Forelimb muscle (tissue), 1 donor: ENCODE measurements at places on chromosomes 2 and 18.

- no peak for DNase-seq
These were observed 8.2 kb downstream of the FTCDNL1 start for GRCh38 chr2:199842631-199843395.

- no peak for DNase-seq
These were observed 14.1 kb upstream of the PMAIP1 start for GRCh38 chr18:59885579-59886163.

GRCh38 chr2:75632091-75632701 lies 14.4 kb upstream of the MRPL19 start:
- DNase-seq = no peak

DNA sequence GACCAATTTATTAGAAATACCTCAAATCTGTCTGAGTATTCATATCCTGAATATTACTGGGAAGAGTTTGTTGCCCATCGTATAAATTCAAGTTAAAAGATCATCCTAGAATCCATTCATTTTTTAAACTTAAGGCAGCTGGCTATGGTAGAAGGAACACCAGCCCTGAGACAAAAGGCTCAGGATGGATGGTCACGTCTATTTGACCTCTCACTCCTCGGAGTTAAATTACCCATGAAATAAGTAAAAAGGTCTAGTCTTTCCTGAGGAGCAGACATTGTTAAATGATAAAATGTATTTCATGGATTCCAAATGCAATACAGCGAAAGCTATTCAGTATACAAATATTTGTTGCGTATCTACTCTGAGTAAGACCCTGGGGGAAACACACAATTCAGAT lies 826.0 kb upstream of the LRATD1 start:
- no peak for DNase-seq

DNA sequence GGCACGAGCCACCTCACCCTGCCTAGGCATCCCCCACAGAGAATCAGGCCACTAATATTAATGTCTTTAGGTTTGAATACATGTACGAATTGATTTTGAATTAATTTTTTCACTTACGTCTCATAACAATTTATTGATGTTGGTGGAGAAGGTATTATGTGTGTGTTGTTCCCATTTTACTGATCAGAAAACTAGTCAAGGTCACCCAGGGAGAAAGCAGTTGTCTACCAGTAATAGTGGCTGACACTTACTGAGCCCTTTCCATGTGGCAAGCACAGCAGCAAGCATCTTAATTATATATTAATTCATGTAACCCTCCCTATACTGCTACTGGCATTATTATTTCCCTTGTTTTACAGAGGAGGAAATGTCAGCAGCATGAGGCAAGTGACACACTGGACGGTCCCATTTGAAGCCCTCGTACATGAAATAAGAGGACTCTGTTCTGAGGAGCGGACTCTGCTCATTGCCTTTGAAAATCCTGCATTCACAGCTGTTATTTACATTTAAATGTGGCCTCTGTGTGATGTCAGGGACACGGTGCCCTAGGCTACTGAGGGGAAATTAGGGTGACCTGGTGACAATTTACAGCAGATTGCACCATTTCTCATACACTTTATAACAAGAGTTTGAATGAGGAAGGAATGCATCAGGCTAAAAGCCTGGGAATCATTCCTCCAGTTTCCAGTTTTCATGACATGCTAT lies 30.9 kb upstream of the KCNE4 start:
- DNase-seq = no peak

GRCh38 chr18:10060469-10060782 lies 146.6 kb downstream of the VAPA start:
- DNase-seq = no peak

DNA sequence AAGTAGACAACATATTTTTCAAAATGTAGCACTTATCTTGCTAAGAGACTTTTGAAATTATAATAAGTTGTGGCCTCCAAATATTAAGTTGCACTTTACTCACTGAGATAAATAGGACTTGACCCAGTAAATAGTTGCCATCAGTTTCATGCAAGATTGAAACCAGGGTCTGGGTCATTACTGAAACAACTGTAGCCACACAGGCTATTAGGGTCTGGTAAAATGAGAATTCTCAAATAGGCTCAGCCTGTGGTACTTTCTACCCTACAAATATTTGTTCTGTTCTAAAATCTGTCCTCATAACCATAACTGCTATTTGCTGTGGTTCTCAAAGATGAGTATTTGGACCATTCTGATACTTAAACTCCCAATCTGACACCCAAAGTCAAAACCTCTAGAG lies 115.4 kb upstream of the STK17B start:
- no peak for DNase-seq

GRCh38 chr18:11654736-11655605 lies 34.1 kb upstream of the GNAL start:
- no peak for DNase-seq

GRCh38 chr2:9422321-9423099 lies 818 bp downstream of the ITGB1BP1 start:
- no peak for DNase-seq

DNA sequence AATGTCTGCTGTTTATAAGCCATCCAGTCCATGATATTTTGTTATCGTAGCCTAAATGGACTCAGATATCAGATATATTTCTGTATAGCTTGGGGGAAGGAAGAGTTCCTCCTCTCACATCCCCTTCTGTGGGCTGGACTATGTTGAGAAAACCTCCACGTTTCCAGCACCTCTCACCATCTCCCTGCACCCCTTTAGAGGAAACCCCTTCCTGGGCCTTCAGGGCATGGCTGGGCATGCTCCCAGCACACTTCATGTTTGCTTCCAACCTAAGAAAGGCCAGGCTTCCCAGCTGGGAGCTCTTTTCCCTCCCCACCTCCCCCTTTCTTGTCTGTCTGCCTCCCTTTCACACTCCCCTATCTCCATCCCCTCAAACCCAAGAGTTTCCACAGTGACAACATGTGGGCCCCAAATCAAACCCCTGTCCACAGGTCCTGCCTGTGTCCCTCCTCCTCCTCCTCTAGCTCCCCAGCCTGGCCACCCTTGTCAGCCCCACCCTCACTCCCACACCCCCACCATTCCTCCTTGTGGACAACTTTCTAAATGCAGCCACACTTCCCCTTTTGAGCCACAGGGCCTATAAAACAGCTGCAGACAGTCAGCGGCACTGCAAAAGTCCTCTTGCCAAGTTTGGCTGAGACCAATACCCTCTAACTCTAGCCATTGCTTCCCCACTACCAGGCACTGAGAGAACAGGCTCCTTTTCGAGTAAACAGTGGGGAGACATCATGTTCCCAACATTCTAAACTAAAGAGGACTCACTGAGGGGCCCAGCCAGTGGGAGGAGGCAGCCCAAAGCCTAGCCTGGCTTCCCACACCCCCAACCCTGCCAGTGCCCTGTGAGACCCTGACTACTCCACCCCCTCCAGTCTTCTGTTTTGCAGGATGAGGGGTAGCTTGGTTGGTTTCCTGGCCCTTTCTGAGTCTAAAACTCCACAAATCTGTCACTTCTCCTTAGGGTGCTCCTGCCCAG lies 120.5 kb downstream of the ZFP36L2 start:
- no peak for DNase-seq

DNA sequence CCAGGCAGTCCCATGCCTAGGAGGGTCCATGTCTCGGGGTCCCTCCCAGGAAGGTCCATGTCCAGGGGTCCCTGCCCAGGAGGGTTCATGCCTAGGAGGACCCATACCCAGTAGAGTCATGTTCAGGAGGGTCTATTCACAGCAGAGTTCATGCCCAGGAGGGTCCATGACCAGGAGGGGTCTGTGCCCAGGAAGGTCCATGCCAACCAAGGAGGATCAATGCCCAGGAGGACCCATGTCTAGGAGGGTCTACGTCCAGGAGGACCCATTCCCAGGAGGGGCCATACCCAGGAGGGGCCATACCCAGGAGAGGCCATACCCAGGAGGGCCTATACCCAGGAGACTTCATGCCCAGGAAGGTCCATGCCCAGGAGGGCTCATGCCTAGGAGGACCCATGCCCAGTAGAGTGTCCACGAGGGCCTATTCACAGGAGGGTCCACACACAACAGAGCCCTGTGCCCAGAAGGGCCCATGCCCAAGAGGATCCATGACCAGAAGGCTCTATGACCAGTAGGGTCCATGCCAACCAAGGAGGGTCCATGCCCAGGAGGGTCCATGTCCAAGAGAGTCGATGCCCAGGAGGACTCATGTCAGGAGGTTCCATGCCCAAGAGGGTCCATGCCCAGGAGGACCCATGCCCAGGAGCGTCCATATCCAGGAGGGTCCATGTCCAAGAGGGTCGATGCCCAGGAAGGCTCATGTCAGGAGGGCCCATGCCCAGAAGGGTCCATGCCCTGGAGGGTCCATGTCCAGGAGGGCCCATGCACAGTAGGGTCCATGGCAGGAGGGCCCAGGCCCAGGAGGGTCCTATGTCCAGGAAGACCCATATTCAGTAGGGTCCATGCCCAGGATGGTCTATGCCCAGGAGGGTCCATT lies 10.1 kb downstream of the GPR35 start:
- DNase-seq = no peak

GRCh38 chr2:131656816-131657633 lies 129.3 kb downstream of the CCDC74A start:
- DNase-seq = no peak

DNA sequence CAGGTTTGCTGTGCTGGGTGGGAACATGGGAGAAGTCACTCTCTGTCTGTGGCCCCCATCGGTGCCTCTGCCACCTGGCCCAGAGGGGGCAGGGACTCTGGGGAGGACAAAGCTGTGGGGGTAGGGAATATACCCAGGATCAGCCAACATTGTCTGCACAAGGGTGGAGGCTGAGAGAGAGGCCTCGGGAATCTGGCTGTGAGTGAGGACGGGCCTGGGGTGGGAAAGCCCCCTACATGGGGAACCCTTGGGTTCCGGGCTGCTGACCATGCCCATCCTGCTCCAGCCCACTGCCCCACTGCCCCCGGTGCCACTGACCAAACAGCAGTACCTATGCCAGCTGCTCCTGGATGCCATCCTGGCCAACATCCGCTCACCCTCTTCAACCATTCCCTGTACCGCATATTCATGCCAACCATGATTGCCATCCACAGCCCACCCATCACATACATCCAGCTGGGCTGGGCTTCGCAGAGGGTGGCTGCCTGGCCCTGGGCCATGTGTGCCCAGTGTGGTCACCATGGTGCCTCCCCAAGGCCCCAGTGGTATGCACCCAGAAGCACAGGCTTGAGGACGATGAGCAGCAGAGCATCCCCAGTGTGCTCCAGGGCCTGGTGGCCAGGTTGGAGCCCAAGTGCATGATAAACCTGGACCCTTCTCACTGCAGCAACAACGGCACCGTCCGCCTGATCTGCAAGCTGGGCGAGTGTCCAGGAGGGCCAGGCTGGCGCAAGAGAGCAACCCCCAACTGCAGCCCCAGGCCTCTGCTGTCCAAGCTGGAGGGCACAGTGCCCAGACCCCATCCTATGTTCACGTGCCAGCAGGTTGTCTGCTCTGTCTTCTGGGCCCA lies 6.9 kb upstream of the POTEF start:
- no peak for DNase-seq

DNA sequence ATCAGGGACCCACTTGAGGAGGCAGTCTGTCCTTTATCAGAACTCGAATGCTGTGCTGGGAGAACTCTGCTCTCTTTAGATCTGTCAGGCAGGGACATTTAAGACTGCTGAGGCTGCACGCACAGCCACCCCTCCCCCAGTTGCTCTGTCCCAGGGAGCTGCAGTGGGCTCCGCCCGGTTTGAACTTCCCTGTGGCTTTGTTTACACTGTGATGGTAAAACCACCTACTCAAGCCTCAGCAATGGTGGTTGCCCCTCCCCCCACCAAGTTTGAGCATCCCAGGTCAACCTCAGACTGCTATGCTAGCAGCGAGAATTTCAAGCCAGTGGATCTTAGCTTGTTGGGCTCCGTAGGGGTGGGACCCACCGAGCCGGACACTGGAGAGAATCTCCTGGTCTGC lies 11.8 kb upstream of the LHCGR start:
- DNase-seq = no peak

- DNase-seq = no peak
These were observed 1.5 kb downstream of the RHBDD1 start for GRCh38 chr2:226837334-226837733.

DNA sequence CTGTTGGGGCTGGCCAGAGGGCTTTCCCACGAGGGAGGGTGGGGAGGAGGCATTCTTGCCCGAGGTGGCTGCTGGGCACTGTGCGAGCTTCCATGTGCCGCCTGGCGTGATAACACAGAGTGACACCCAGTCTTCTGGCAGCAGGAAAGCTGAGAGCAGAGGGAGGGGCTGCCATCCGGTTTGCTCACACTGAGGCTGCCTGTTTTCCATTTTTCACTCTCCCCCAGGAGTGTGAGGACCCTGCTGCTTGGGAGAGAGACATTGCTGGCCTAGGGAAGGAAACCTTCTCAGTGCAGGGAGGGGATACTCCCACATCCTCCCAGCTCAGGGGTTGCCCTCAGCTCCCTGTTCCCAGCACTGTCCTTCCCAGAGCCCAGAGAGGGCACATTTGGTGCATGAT lies 73.1 kb downstream of the INHBB start:
- DNase-seq = no peak

- no peak for DNase-seq
These were observed 9.7 kb upstream of the EN1 start for GRCh38 chr2:118856978-118857676.
